Fibroblast of skin of left biceps (primary cell): ENCODE measurements at places on chromosomes 2 and 18.

- no peak for DNase-seq
These were observed 792.3 kb downstream of the DPP10 start for GRCh38 chr2:115234737-115235136.

GRCh38 chr18:71136487-71136886 is 847.6 kb downstream of the SOCS6 start:
- DNase-seq = no peak

GRCh38 chr18:74689251-74689650 is 91.6 kb downstream of the ZNF407 start:
- peak; percentile 69 for DNase-seq

- DNase-seq = peak; percentile 100
These were observed 82.9 kb downstream of the CRIM1 start for GRCh38 chr2:36438449-36438977.

GRCh38 chr18:52283927-52284326 is 56.1 kb upstream of the DCC start:
- no peak for DNase-seq

- DNase-seq = no peak
These were observed 301.4 kb downstream of the PDE11A start for GRCh38 chr2:177771191-177771590.

DNA sequence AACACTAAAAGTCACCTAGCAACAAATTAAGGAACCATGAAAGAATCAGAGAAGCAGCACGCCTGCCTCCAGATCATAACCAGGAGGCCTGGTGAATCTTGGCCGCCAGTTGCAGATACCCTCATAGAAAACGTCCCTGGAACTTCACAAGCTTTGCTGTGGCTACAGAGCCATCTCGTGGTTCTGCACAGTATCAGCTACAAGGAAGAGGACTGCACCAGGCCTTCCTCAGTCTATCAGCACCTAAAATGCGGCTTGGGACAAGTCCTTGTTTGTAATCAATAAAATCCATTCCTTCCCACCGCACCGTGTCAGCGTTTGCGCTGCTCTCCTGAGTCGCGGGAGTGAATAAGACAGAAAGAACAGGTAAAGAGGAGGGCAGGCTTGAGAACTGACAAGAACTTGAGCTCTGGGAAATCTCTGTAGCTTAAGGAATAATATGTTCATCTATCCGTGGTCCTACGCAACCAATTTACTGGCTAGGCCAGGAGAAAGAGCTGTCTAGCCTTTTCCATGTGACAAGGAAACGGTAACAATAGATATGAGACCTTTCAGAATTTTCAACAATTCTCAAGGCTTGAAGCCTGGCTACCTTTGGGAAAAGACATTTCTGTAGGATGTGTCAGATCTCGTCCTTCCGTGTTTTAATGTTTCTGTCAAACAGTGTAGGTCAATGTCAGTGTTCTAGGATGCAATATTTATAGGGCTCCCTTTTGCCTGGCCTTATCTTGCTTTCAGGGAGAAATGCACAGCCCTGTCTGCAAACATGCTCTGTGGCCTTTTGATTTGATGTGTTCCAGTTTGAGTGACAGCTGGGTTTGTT is 128.5 kb upstream of the RAB12 start:
- DNase-seq = peak; percentile 13

GRCh38 chr2:12717191-12718014 is 667 bp downstream of the TRIB2 start:
- DNase-seq = no peak

GRCh38 chr2:164835302-164835701 is 6.3 kb downstream of the COBLL1 start:
- no peak for DNase-seq

DNA sequence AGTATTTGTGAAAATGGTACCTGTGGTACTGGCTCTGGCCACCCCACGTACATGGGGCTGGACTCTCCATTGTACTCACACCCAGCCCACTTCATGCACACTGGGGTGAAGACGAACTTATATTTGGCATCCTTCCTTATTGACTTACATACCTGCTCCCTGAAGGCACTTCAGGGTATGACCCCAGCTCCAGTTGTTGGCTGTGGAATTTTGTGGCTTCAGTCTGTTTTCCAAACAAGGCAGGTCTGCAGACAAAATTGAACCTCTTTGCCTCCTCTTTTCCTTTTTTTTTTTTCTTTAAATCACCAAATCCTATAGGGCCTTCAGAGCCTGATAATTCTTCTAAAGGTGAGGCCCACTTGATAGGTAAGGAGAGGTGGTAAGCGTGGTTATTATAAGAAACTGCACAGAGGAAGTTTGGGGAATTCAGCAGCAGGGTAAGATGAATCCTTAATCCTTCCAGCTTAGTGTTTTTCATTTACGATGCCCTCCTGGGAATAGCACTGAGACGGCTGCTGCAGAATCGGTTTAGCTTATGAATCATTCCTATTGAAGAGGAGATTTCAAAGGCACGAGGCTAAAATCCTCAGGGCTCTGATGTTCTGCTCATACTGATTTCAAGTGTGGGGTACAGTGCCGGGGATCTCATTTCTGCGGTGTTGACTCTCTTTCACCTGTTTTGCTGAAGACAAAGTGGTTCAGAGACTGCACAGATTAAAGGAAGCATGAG is 55.2 kb downstream of the KIF5C start:
- peak; percentile 14 for DNase-seq

DNA sequence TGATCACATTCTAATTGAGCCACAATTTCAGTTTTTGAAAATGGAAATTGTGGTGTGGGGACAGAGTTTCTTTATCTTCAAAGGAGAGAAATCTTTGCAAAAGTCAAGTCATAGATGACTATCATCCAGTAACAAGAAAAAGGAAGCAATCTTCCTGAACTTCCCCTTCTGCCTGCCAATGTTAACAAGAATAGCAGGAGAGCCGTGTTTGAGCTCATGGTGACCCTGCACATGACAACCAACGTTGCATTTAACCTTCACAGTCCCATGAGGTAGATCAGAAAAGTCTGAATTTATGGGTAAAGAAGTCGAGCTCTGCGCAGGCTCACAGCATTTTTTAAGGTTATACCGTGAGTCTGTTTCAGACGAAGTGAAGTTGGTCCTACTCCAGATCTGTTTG is 454.9 kb downstream of the LPIN1 start:
- DNase-seq = no peak

DNA sequence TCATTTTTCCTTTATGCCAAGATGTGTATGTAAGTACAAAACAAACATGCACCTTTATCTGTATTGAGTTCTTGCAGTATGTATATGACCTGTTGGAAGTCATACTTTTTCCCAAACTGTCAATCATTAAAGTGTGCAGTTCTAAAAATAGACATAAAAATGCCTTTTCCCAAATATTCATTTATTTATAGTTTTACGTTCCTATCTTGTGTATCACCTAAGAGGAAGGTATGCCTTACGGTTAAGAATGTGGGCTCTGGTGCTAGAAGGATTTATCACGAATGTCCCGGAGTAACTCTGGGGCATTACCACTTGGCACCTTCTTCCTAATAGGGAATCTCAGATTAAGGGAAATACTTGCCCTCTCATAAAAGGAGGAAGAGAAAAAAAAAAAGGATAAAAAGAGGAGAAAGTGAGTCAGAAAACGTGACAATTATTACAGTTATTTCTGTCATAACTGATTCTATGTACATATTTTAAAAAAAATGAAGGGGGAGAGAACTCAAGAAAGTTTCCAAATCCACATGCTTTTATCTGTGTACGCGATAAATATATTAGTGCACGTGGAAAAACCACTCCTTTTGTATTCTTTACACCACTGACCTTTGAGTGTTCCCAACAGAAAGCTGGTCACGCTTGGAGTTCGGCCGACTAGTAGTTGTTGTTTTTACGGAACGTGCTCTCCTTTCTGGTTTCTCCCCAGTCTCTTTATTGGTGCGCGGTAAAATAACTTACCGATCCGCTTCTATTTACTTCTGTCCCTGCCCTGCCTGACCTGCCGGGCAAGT is 721 bp downstream of the MCEE start:
- no peak for DNase-seq

DNA sequence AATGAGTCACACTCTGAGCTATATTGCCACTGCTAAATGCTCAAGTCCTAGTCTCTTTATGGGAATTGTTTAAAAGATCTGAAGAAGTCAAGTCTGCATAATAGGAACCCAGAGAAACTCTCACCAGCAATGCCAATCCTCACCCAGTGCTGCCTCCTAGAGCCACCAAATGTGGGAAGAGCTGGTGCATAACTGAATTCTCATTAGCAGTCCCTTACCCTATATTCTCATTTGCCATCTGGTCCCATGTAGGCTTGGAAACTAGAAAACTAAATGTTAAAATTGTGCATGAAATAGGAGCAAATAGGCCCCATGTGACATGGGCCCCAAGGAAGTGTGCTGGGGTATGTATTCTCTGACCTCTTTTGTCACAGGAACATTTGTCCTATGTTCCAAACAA is 224.4 kb upstream of the SMAD2 start:
- DNase-seq = no peak

GRCh38 chr2:207142461-207142860 is 23.3 kb downstream of the KLF7 start:
- DNase-seq = no peak

- DNase-seq = no peak
These were observed 83.8 kb downstream of the EDAR start for GRCh38 chr2:108905176-108905575.

DNA sequence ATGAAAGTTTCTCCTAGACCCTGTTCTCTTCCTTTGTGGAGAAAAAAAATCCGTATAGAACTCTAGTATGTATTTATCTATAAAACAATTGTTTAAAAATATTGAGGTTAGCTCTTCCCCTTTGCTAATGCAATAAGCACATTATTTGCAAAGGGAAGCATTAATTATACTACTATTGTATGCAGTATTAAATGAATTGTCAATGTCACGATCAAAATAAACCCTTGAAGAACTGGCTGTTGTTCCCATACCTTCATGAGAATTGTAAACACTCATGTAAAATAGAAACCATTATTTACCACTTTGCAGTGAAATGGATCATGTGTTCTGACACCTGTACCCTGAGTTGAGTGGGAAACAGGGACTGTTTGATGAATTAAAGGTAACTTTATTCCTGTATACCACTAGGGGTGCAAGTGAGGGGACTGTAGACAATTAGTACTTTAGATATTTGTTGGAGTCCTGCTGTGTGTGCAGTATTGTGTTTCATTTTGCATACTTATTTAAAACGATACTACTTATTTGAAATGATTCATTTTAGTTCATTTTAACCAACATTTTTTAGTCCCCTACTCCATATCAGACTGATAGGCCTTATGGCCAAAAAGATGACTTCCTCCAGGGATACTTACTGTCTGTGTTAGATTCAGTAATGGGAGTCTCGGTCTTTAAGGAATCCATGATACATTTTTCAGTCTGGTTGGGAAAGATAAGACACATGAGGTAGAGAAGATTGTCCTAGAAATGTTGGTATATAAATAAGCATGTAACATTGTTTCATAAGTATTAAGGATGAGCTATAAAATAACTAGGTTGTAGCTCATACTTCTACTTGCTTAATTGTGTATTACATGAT is 7.9 kb downstream of the PKP4 start:
- DNase-seq = no peak

DNA sequence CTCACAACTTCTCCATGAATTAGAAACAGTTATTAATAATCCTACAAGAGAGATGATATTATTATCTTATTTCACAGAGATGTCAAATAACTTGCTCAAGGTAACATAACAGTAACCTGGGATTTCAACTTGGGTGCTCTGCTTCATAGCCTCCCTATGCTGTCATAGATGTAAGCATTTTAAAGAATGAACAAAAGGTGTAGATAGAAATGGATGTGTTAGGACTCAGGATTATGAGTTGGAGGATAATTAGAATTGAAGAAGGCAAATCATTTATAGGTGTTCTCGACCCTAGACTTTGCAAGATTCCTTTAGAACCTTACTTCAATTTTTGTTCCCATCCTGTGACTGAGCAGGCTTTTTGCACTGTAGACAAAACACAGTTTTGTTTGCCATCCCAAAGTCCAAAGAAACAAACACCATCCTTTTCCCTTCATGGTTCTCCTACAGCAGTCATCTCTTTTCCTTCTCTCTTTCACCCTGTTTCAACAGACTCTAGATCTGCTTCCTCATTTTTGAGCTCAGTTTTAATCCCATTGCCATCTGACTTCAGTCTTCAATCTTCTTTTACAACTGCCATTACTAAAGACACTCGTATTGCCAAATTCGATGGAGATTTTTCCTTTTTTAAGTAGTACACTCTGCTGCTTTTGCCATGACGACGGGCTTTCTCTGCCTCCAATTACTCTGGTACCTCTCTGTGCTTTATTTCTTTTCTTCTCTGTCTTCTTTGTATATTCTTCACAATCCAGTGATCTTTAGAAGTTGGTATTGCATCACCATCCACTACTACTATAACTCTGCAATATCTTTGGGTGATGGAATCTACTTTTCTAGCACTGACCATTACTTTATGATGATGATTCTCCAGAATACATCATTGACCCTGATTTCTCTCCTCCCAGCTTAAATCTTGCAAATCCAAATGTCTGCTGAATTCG is 4.5 kb downstream of the HNMT start:
- DNase-seq = no peak

- DNase-seq = no peak
These were observed 11.0 kb upstream of the DUSP2 start for GRCh38 chr2:96156011-96156820.

DNA sequence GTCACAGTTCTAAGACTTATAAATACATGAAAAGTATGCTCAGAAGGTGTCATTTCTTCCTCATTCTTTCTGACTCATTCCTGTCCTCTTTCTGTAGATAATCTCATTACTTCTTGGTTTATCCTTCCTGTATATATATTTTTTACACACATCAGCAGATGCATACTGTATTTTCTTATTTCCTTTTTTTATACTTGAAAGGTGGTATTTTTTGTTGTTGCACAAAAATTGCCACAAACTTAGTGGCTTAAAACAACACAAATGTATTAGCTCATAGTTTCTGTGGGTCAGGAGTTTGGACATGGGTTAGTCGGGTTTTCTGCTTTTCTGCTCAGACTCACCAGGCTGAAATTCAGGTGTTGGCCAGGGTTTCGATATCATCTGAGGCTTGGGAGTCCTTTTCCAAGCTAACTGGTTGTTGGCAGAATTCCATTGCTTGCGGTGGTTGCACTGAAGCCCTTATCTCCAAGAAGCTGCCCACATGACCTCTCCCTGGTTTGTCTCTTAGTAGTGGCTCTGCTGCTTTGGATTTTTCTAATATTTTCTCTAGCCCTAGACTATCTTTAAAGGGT is 162.6 kb downstream of the FMNL2 start:
- DNase-seq = no peak

GRCh38 chr2:171615069-171615468 is 72.2 kb upstream of the DYNC1I2 start:
- no peak for DNase-seq

GRCh38 chr2:70873541-70873940 is 37.9 kb upstream of the CD207 start:
- DNase-seq = no peak

GRCh38 chr2:143786026-143786765 is 657.0 kb downstream of the ARHGAP15 start:
- DNase-seq = no peak
